ENCODE measurements at places on chromosomes 2 and 18.

- no peak for DNase-seq
Measured at GRCh38 chr18:40420675-40421074, 1534.4 kb upstream of the PIK3C3 start.

DNA sequence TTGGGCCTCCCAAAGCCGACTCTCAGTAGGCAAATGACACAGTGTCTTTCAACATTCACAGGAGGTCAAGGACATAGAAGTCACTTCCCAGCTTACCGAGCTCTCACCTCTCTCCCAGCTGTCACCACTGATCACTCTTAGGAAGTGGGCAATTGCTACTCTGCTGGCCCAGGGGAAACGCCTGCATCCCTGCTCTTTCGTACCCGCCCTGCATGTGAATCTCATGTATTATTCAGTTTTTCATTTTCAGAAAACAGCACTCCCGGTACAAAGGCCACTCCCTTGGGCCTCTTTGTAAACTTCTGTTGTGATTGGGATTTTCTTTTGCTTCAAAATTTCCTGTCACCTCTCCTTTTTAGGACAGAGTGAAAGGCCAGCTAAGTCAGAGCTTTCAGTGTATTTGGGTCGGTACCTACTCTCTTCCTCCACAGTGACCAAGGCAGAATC is 15.4 kb downstream of the MRPL44 start:
- DNase-seq = no peak

GRCh38 chr2:151350579-151351195 is 6.7 kb upstream of the TNFAIP6 start:
- DNase-seq = no peak

DNA sequence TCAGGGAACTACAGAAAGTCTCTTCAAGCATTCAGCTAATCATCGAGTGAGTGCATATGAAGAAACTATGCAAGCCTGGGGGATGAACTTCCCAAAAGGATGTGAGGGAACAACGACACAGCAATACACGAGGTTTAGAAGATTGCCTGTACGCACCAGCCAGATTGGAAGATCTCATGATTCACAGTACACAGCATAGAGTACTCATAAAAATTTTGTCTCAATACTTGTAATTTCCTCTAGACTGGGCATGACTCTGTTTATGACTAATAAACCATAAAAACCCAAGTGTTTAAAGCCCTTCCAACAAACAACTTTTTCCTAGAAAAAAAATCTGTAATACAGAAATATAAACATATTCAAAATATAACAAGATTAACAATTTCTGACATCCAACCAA is 279.7 kb downstream of the KCNJ3 start:
- no peak for DNase-seq

GRCh38 chr2:42124011-42124785 is 45.0 kb upstream of the EML4 start:
- no peak for DNase-seq

GRCh38 chr2:45045706-45046105 is 36.5 kb upstream of the SIX2 start:
- DNase-seq = no peak

- DNase-seq = no peak
Measured at GRCh38 chr2:229348128-229348527, 77.0 kb upstream of the PID1 start.

DNA sequence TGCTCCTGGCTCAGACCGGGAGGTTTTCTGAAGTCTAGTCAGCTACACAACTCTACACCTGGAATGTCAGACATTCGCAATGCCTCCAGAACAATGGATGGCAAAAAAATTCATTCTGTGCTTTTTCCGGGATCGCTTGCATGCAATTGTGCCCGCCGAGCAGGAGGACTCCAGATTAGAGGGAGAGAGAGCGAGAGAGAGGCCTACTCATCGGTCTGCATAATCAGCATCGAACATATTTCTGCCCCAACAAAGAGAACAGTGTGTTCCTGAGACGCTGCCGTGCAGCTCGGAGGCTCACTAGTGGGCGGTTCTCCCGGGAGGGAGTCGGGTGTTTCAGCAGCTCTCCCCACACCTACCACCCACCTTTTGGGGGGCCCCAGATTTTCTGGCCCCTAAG is 117.1 kb downstream of the KLHL29 start:
- DNase-seq = no peak

DNA sequence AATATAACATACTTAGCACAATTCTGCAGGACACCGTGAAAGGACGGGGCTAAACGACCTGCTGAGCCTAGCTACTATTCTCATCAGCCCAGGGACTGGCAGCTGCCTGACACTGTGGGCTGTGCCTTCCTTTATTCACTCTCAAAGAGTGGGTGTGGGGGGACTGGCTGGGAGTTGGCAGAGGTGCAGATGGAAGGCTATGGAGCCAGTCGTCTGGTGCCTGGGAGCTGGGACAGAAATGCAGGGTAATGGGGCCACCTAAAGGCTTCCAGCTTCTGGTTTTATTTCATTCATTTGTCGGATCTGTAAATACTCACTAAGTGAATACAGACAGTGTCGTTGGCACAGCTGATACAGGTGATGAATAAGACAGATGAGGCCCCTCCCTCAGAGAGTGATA is 56.0 kb upstream of the NFU1 start:
- no peak for DNase-seq

- DNase-seq = no peak
Measured at GRCh38 chr2:151051574-151052220, 210.0 kb downstream of the RBM43 start.

Data from aorta (tissue), 5 donors.